ENCODE measurements at places on chromosomes 2 and 18. TPM values are rescaled to one million over a fixed set of nuclear protein-coding genes. Genes with fewer than 3 reads are reported as not detected.
A peak's percentile ranks its signal among the peaks of the same experiment; 100 is the strongest.

GRCh38 chr2:176088937-176089842 is 3.3 kb upstream of the HOXD13 start:
- no peaks in the 10 kb centered on the region for H3K36me3 ChIP-seq
- H3K27ac ChIP-seq, result no peak overlapping the region
- DNase-seq, result no peak
- H3K4me1 ChIP-seq, result peaks cover 15% of the 10 kb centered on the region
- H3K4me3 ChIP-seq, result no peak overlapping the region

DNA sequence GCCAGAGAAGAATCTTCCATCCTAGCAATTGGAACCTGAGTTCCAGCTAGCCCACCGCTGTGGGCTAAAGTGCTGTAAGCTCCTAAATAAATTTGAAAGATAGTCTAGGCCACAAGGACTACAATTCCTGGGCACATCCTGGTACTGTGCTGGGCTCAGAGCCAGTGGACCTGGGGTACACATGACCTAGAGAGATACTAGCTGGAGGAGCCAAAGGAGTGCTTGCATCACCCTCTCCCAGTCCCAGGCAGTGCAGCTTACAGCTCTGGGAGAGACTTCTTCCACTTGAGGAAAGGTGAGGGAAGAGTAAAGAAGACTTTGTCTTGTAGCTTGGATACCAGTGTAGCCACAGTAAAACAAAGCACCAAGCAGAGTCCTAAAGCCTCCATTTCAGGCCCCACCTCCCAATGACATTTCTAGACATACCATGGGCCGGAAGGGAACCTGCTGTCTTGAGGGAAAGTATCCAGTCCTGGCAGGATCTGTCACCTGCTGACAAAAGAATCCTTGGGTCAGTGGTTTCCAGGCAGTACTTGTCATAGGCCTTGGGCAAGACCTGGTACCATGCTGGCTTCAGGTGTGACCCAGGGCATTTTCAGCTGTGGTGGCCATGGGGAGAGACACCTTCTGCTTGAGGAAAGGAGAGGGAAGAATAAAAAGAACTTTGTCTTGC is 89.5 kb downstream of the TMEM185B start:
- H3K27me3 ChIP-seq, result no peaks in the 10 kb centered on the region
- no peak overlapping the region for H3K4me3 ChIP-seq
- H3K27ac ChIP-seq, result no peak overlapping the region
- peaks cover 33% of the 10 kb centered on the region for H3K36me3 ChIP-seq

GRCh38 chr2:39479696-39480095 is 42.6 kb upstream of the MAP4K3 start:
- no peaks in the 10 kb centered on the region for H3K27me3 ChIP-seq
- DNase-seq, result no peak
- no peak overlapping the region for H3K27ac ChIP-seq
- no peaks in the 10 kb centered on the region for H3K4me1 ChIP-seq
- H3K36me3 ChIP-seq, result peaks cover 3% of the 10 kb centered on the region
- H3K4me3 ChIP-seq, result no peak overlapping the region

LINC00305 gene
- total RNA-seq, result 0.84 TPM

GRCh38 chr18:34976899-34977837 is 64.0 kb upstream of the MAPRE2 start:
- no peaks in the 10 kb centered on the region for H3K27me3 ChIP-seq
- no peak overlapping the region for H3K27ac ChIP-seq
- peak; percentile 80 for DNase-seq
- H3K4me1 ChIP-seq, result peaks cover 25% of the 10 kb centered on the region

RBM43 gene
- 4.9 TPM for total RNA-seq

RFX8 gene
- 0.09 TPM for total RNA-seq

LIPG gene
- total RNA-seq, result 150 TPM

SGPP2 gene
- total RNA-seq, result 0.33 TPM

- DNase-seq, result no peak
- H3K27me3 ChIP-seq, result no peaks in the 10 kb centered on the region
- no peak overlapping the region for H3K4me3 ChIP-seq
- H3K4me1 ChIP-seq, result peaks cover 4% of the 10 kb centered on the region
- H3K27ac ChIP-seq, result peak overlapping the region; percentile 70
Observed at GRCh38 chr18:23231340-23232021, 96.2 kb downstream of the CABLES1 start.

- no peaks in the 10 kb centered on the region for H3K36me3 ChIP-seq
- peaks cover 3% of the 10 kb centered on the region for H3K4me1 ChIP-seq
Observed at GRCh38 chr2:198611201-198611600, 806.8 kb downstream of the PLCL1 start.
